ENCODE measurements at places on chromosomes 6 and 20. TPM values are rescaled to one million over a fixed set of nuclear protein-coding genes. Genes with fewer than 3 reads are reported as not detected.

DNA sequence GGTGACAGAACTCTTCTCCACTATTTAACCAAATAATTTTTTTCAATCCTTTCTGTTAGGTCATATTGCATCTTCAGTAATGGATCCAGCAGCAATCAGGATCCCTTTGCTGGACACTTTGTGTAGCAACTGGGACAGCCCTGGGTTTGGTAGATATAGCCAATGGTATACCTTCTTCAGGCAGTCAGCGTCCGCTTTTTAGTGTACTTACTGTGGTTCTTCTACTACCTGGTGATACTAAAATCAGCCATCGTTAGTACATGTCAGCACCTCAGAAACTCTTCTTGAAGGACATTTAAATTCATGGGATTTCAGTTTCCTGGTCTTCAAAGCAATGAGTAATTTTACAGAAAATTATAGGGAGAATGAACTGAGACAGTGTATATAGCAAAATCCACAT lies 93.5 kb downstream of the ADGRG6 start:
- DNase-seq = no peak

- DNase-seq = no peak
Observed at GRCh38 chr6:72623808-72624207, 1.9 kb downstream of the KCNQ5 start.

- DNase-seq = no peak
Observed at GRCh38 chr6:72741083-72741482, 119.2 kb downstream of the KCNQ5 start.

GRCh38 chr20:57402206-57403125 lies 11.3 kb downstream of the RBM38 start:
- DNase-seq = no peak

DNA sequence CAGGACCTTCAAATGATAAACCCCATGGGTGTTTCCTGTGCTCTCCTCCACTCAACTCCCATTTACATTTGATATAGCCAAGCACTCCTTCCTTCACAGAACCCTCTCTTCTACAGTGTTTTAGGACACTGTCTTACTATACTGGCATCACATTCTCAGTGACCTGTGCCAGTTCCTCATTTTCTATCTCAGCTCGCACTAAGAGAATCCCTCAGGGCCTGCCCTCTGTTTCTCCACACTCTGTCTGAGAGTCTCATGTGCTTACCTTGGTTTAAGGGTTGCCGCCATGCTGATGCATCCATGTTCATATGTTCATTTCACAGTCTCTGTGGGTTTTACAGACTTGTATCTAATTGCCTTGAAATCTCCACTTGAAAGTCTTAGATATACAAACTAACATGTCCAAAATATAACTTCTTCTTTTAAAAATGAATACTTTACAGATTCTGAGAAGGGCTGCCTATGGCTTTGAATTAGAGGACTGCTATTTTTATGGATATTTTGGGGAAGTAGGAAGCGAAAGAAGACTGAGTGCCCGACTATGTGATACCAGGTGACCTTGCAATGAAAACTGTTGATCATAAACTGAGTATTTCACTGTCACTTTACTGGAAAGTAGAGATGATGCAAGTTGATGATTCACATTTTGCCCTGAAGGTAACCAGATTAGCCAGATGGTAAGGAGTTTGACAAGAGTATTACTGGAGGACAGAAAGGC lies 153.1 kb upstream of the SIM1 start:
- no peak for DNase-seq

DNA sequence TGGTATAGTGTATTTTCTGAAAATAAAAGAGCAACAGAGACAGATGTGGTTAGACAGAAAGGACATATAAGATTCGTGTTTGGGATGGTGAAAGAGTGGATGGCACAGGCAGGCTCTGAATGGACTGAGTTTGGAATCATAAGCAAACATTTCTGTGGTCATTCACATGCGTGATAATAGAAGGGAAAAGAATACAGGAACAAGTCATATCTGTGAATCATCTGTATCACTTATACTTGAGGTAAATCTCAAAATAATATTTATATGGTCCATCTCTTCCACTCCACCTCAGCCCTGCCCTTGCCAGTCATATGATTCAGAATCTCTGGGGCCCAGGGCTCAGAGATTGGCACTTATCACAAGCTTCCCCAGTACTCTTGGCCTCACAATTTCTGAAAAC lies 535.1 kb downstream of the BCKDHB start:
- DNase-seq = no peak

- no peak for DNase-seq
Observed at GRCh38 chr6:81979767-81980166, 227.3 kb upstream of the TENT5A start.

DNA sequence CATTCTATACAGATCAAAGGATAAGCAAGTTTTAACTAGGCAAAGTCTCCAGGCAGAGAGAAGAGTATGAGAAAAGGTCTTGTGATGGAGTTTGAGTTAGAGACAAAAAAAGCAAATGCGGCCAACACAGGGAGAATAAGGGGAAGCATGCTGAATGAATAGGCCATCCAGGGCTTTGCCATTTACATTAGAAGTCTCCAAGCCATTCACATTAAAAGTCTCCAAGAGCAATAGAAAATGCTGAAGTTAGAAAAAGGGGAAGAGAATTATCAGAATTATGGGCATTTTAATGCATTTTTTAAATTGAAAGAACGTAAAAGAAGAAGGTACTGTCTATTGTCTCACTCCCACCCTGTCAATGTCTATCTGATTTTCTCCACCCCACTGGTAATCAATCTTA lies 49.4 kb downstream of the PDSS2 start:
- DNase-seq = no peak

DNA sequence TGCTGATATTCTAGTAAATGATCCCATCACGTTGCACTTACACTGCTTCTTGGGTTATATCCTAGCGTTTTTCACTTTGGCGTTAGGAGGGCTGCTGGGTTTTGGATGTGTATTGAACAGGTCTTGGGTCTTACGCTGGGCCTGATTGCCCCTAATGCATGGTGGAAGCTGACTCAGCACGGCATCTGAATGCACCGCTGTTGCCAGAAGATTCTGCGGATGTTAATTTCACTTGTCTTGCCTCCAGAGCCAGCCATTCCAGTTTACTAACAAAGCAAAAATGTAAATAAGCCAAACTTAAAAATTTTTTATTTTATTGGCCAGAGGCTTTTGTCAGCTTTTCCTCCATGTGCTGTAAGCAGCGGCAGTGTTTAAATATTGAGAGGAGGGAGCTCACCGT lies 233.5 kb downstream of the TMEM242 start:
- no peak for DNase-seq

DNA sequence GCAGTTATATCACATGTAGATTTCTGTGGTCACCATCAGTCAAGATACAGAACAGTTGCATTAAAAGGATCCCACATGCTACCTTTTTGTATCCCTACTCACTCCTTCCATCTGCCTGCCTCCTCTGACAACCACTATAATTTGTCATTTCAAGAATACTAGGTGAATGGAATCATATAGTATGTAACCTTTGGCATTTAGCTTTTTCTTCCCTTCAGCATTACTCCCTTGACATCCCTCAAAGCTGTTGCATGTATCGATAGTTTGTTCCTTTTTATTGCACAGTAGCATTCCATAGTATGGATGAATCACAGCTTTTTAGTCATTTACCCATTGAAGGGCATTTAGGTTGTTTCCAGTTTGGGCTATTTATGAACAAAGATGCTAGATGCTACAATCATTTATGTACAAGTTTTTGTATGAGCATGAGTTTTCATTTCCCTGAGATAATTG lies 26.1 kb downstream of the NCOA7 start:
- DNase-seq = no peak

Gene ZNF831
- 0.96 TPM for total RNA-seq

GRCh38 chr20:45153147-45153546 lies 21.6 kb upstream of the PI3 start:
- no peak for DNase-seq

GRCh38 chr20:36663031-36663430 lies 17.0 kb upstream of the SLA2 start:
- DNase-seq = no peak

DNA sequence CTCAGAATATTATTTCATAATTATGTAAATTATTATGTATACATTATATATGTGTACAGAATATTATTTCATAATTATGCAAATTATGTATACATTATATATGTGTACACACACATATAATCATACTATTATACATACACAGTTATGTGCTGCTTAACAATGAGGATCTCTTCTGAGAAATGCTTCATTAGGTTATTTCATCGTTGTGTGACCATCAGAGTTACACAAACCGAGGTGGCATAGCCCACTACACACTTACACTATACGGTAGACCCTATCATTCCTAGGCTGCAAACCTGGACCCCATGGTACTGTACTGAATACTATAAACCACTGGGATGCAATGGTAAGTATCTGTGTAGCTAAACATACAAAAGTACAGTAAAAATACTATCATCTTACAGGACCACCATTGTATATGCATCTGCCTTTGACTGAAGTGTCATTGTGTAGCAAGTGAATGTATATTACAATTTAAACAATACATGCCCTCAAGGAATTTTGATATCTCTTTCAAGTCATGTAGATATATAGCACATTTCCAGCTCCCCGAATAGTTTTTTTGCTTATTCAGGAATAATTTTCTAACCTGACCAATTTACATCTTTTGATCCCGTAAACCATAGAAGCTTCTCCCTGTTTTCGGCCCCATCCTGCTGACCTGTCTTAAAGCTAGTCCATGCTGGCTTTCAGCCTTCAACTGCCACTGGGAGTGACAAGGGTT lies 71.2 kb downstream of the TMEM170B start:
- DNase-seq = no peak

DNA sequence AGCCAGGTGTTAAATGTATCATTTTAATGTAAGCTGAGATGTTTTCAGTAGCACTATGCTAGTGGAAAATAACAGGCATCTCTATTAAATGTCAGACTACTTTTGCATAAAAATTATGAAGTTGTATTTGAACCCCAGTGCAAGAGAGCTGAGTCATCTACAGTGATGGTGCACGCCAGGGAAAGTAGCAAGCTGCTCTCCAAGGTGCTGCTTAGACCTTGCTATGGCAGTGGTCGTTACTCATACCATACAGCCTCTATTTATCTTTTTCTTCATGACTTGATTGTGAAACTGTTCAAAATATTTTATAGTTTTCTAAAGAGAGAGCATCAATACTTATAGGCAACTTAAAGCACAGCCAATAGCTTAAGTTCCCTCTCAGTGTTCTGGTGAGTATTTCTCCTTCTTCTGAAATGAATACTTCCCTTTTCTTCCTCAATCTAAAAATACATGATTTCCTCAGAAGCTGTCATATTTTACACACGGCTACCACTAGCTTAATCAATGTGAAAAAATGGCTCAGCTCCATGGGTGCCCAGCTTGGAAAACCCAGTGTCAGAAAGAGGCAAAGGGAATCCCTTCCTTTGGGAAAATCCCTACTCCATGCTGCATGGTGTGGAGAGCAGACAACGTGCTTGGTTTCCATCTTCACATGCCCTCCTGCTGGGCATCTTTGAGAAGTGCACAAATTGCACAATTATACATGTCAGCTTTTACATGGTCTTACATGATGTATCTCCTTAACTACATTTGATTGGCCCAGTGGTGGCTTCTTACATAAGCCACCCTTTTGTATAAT lies 105.6 kb downstream of the ELOVL4 start:
- no peak for DNase-seq

Gene TREM2
- not detected for total RNA-seq

DNA sequence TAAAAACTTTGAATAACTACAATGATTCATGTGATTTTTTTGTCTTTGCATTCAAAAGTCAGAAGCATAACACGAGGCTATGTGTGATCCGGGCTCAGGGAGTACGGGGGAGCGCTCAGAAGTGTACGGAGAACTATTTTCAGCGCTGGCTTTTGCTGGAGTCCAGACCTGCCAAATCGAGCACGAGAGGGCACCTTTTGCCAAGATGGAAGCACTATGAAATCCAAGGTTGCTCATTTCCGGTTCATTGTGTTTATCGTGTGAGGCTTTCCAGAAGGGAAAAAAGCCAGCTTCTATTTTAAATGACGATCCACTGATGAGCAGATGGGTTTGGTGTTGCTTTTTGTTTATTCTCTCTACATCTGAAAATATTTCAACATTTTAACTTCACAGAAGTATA lies 11.3 kb downstream of the RAMACL start:
- no peak for DNase-seq

DNA sequence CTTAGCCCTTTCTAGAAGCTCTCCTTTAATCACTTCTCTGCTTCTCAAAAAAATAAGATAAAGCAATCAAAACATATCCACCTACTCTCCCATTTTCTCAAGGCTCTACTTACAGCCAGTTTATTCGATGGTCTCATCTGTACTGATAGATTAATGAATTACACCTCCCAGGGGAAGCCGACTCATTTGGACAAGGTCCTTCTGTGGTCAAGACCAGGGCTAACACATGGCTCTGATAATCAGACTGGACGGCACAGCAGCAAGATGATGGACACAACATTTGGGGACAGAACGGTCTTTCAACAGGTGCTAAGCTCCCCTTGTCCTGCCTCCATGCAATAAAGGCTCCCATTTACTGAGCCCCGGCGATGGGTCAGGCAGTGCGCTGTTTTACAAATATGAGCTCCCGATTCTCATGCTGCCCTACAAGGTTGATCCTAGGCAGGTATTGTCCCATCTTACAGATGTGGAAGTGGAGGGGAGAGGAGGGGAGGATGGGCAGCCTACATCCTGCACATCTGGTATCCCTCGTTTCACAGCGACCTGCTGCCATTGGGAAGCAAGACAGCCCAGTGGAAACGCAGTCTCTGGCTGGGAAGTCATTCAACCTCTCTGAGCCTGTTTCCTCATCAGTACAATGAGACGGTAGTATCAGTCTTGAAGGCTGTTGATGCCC lies 15.7 kb downstream of the CPNE5 start:
- DNase-seq = no peak

DNA sequence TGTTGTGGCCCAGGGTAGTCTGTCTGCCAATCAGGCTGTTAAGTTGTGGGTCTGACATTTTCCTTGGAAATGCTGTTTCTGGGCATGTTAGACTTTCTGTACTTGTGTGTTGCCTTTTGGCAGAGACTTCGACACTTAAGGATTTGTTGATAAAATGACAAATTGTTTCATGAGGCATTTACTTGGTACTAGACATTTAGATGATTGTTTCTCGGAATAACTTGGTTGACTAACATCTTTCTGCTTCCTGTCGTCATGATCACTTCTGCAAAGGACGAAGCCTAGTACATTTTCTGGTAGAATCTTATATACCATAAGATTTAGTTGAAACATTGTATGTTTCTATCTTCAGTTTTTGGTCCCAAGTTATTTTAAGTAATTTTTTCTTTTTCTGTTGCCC lies 34.1 kb downstream of the UTRN start:
- no peak for DNase-seq

Gene SLPI
- 18.5 TPM for total RNA-seq

Gene CDSN
- total RNA-seq = not detected

- DNase-seq = no peak
Observed at GRCh38 chr20:1669304-1669703, 11.7 kb upstream of the SIRPG start.

GRCh38 chr6:98470821-98471220 lies 363.6 kb upstream of the POU3F2 start:
- no peak for DNase-seq

GRCh38 chr6:24149296-24149695 lies 23.3 kb downstream of the NRSN1 start:
- DNase-seq = no peak

DNA sequence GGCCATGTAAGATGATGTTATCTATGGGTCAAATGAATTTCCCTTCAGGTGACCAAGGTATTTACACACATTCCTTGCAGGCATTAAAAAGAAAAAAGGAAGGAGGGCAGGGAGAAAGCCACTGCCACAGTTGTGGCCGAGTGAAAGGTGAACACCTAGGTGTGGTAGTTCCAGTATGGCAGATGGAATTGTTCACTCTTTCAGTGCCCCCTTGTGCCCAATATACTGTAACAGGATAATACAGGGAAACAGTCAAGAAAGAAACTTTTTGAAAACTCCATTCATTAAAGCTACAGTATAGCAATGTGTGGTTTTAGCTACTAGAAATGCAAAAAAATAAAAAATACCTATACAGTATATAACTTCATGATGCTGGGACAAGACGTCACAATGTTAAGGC lies 52.1 kb downstream of the BMP2 start:
- peak; percentile 19 for DNase-seq

Data from transverse colon (tissue), 4 donors.